ENCODE measurements at places on chromosomes 12 and 14.

- peak; percentile 22 for DNase-seq
These were observed 66.1 kb downstream of the ELK3 start for GRCh38 chr12:96260231-96260630.

GRCh38 chr12:971991-972390, 19.0 kb upstream of the ERC1 start:
- no peak for DNase-seq

DNA sequence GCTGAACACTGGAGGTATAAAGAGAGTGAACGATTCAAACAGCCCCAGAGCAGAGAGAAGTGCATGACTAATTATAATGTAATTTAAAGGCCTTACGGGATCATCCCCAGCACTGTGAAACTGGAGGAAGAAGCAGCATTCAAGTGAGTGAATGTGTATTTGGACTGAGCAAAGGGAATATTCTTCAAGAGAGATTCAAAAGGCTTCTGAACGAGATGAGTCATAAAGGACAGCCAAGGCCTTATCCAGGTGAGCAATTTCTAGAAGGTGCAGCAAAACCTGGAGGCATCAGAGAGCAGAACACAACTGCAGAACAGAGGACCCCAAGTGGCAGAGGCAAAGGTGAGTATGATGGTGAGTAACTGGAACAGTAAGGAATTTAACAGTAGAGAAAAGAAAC, 127.2 kb downstream of the BCAT1 start:
- DNase-seq: no peak

GRCh38 chr14:99393059-99393655, 87.5 kb downstream of the SETD3 start:
- peak; percentile 52 for DNase-seq

DNA sequence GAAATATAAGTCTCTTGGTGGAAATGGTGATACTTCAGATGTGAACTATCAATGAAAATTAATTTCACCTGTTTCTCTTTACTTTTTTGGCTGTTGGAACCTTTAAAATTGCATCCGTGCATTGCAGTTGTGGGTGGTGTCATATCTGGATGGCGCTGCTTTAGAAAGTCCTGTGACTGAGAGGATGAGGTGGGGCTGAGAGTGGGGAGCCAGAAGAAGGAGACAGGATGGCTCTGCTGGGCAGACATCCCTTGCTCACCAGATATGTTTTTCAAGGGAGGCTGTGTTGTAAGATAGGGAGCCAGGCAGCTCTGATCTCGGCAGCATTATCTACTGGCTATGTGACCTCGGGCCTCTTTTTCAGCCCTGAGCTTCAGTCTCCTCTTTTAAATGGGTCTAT, 12.7 kb downstream of the ASB2 start:
- DNase-seq: no peak

DNA sequence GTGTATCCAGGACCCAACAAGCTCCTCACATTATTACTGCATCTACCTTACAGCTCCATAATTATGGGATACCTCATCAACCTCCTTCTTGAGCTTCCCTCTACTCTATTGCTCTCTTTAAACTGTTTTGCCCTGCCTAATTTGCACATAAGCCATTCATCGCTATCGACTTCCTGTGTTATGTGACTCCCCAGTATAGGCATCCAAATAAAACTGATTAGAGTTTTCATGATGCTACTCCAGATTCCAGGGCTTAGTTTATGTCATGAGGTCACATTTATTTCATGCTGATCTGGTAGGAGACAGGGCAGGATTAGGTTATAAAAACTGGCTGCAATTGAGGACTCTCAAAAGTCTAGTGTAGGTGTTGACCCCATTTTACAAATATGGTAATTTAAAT, 569.9 kb upstream of the MGAT4C start:
- DNase-seq: no peak

- no peak for DNase-seq
These were observed 49.5 kb upstream of the GNPNAT1 start for GRCh38 chr14:52840877-52841276.

DNA sequence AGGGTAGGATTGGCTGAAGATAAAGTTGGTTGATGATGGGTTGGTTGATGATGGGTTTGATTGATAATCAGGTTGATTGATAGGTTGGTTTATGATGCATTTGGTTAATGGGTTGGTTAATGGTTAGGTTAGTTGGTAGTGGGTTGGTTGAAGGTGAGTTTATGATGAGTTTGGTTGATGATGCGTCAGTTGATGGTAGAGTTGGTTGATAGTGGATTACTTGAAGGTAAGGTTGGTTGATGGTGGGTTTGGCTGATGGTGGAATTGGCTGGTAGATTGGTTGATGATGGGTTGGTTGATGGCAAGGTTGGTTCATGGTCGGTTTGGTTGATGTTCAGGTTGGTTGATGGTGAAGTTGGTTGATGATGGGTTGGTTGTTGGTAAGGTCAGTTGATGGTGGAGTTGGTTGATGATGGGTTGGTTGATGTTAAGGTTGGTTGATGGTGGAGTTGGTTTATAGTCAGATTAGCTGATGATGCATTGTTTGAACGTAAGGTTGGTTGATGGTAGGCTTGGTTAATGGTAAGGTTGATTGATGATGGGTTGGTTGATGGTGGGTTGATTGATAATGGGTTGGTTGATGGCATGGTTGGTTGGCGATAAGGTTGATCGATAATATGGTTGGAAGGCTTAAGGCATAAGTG, 146.4 kb downstream of the ADGRD1 start:
- DNase-seq: no peak

DNA sequence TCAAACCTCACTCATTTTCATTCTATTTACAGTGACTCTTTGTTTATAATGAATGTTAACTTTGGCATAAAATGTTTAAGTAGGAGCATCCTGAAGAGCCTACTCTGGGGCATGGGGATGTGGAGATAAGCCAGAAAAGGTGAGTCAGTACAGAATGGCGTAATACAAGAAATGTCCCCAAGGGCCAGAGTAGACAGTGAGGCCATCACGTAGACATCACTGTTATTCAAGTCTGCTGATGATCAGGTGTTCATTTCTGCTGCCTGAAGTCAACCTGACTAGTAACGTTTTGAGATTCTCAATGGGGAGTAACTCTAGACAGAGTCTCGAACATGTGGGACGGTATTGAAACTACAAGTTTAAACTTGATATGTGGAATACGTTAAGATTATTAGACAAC, 47.6 kb upstream of the PKP2 start:
- no peak for DNase-seq

GRCh38 chr12:122921917-122922316, 26.0 kb upstream of the VPS37B start:
- no peak for DNase-seq

DNA sequence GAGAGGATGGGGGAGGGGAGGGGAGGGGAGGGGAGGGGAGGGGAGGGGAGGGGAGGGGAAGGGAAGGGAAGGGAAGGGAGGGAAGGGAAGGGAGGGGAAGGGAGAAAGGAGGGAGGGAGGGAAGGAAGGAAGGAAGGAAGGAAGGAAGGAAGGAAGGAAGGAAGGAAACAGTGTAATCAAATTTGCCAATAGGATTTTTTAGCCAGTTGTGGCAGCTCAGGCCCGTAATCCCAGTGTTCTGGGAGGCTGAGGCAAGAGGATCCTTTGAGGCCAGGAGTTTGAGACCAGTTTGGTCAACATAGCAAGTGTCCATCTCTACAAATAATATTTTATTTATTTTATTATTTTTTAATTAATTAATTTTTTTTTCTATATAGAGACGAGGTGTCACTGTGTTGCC, 19.4 kb downstream of the AICDA start:
- no peak for DNase-seq

GRCh38 chr14:97029800-97030199, 232.6 kb downstream of the VRK1 start:
- DNase-seq: no peak

DNA sequence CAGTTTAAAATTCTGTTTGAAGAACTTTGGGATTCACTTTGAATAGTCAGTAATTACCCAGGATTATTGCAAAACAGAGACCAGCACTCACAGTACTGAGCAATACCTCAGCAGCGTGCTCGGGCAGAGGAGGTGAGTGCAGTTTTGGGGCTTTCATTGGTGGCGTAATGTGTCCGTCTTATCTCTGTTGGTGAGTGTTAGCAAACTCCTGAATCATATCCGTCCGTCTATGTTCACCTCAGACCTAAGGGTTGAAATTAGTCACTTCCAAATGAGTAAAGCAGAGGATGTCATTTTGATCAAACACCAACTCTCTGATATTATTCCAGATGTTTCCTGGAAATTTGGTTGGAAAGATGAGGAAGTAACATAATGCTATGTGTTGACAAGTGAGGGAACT, 82.8 kb downstream of the BORCS5 start:
- peak; percentile 93 for DNase-seq

DNA sequence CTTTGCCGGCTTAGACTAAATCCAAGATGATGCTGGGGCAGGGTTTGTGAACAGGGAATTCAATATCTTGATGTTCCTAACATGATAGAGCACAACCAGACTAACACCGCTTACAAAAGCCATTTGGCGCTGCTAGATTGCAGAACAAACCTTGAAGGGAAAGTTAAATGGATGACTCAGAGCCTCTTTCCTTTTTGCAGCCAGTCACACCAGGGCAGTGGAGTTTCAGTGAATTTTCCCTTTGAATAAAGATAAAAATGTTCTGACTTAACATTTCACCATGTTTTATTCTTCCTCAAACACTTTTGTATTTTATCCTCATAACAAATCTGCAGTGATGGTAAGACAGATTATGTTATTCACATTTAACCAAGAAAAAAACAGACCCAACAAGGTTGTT, 47.3 kb downstream of the PDE6H start:
- DNase-seq: no peak

GRCh38 chr12:2811801-2812200, 667 bp upstream of the ITFG2 start:
- DNase-seq: no peak

- DNase-seq: peak; percentile 93
These were observed 62.5 kb downstream of the DRAM1 start for GRCh38 chr12:101939856-101940265.

DNA sequence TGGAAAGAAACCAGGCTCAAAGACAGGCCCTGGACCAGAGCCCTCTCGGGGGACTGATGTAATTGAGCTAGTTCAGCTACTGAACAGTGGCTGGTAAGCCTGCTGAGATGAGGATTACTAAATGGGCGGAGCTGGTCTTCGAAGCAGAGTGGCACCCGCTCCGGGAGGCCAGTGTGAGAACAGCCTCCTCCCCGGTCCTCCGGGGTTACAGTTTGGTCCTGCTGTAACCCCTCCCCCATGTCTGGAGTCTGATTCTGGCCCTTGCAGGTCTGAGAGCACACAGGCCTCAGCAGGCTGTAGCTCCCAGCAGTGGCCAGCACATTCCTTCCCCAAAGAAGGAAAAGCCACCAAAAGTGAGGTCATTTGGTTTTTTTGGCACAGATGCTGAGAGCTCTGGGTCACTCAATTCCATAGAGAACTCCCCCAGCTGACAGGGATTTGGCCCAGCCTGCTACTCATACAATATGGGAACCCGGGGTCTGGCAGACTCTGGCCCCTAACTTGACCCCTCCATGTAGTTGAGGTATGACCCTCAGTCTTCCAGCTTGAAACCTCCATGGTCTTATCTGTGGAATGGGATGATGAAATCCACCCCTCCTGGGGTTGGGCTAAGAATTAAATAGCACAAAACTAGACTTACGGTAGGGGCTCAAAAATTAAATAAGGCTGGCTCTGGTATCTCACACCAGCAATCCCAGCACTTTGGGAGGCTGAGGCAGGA, 39.0 kb downstream of the ACTN1 start:
- DNase-seq: peak; percentile 98

- DNase-seq: no peak
These were observed 206.5 kb downstream of the EFCAB11 start for GRCh38 chr14:89748004-89748403.

DNA sequence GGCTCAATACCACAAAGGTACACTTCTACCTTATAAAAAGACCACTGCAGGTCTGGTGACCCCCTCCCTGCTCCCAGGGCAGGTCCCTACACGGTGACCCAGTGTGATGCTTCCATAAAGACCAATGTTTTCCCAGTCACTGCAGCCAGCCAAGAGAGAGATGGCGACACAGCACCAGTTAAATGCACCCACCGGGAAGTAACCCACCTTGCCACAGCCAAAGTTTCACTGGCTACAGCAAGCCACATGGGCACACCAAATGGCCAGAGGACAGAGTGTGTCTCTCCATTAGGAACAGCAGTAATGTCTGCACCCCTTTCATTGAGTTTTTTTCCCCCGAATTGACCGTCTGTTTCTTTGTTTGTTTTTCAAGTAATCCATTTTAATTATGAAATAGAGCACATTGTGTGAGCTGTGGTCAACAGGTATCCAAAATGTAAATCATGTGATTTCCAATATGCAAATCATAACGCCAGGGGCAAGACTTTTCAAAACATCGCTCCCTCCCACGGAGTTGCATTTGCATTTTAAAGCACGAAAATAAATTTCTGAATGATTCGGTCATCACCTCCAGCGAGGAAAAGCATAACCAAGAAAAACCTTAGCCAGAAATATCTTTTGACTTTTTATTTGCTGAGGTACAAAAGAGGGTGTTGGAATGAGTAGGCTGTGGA, 48.9 kb upstream of the EML1 start:
- DNase-seq: no peak

DNA sequence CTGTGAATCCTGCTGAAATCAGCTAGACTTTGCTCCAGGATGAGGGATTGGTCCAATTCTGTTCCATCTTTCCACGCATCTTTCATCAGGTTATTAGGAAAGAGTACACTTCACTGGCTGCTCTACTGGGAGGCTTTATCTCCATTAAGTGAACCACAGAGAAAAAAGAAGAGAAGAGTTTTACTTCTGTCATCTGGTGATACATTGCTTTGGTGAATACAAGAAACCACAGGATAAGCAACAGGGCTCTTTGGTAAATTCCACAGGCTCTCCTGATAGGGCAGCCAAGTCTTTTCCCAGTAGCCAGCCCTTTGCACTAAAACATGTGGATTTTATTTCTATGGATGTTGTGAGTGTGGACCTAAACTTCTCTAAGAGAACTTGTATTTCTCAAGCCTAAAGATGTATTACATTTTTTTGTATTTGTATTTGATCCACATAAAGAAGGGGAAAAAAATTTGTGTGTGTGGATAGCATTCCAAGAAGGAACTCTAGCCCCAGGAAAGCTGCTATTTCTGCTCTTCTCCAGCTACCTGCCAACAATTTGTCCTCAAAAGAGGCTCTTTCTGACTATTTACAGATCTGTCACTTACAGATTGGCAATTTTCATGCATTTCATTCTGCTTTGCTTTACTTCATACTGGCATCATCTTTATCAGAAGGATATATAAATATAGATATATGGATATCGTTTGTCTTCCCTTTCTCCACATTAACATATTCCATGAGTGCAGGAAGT, 1117.6 kb upstream of the TMEM132C start:
- peak; percentile 45 for DNase-seq
